ENCODE measurements at places on chromosomes 1 and 21.

GRCh38 chr1:50027794-50028193, 4.0 kb upstream of the AGBL4 start:
- DNase-seq, result no peak

DNA sequence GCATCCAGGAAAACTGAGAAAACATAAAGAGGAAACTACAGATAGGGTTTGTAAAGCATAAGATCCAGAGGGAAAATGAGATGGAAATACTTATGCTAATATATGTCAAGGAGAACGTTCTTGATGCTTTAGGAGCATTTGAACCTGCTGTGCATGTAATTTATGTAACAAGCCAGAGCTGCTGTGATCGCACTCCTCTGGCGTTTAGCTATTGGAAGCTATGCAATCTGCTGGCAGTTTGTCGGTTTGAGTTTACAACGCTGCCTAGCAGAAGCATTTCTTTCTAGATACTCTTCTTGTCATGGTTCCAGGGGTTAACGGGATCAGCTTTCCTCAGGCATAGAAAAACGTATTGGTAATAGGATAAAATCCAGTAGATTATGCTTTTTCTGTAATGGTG, 182.7 kb downstream of the KCNH1 start:
- DNase-seq, result no peak

- no peak for DNase-seq
These were observed 341.2 kb downstream of the NPHP4 start for GRCh38 chr1:5651027-5651410.

DNA sequence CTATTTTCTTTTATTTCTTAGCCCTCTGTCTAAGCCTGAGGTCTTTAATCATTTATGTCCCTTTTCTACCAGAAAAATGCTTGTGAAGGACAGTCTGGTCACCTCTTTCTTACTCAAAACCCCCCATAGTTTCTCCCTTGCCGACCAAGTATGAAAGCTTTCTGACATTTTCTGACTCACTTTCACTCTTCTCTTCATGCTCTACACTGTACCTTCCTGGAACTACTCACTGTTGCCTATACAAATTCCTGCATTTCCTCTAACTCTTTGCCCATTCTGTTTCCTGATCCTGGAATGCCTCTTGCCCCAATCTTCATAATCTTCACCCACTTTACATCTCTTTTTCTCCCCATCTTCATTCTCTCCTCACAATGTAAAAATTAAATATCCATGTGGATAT, 380.0 kb downstream of the HHIPL2 start:
- DNase-seq, result no peak

DNA sequence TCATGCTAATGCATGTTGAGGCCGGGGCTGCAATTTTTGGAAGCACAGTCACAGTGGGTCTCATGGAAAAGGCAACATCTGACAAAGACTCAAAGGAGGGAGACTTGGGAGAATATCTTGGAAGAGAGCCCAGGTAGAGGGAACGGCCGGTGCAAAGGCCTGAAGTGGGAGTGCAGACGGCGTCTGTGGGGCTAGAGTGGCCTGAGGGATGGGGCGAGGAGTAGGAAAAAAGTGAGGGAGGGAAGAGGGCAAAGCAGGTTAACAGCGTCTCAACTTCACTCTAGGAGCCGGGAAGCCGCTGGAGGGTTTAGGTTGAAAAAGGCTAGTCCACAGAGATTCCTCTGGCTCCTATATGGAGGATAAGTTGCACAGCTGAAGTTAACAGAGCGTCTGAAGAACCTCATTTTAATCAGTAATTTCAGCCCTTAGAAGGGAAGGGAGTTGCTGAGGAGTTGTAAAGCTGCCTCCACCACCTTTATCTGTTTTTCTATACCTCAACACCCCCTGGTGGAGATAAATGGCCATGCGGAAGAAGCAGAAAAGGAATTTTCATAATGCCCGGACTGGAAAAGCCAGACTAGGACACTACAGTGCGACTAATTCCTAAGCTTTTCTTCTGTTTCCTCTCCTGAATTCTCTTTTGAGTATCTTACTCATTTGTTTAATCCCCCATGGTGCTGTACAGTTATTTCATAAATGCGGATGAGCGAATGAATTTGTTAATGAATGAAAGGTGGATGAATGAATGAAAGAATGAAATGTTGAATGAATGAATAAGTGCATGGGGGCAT, 78.7 kb upstream of the ZNF281 start:
- DNase-seq, result peak; percentile 82

DNA sequence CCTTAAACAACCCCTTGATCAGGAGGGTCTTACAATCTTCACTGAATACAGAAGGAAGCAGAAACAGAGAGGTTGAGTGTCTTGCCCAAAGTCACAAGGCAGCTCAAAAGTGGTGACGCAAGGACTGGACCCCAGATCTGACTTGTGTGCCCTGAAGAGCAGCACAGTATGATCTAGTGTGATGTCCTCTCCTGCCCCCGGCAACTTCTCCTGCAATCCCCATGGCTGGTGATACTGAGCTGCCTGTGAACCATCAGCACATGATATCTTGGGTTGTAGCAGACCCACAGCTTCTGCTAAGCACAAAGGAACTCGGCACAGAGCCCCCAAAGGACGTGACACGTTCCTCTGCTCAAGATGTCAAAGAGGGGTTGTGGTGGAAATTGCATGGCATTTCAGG, 51.2 kb upstream of the EDN2 start:
- no peak for DNase-seq

GRCh38 chr1:116413414-116413813, 40.4 kb downstream of the ATP1A1 start:
- DNase-seq, result no peak

- no peak for DNase-seq
These were observed 25.3 kb downstream of the F13B start for GRCh38 chr1:197041486-197042353.

DNA sequence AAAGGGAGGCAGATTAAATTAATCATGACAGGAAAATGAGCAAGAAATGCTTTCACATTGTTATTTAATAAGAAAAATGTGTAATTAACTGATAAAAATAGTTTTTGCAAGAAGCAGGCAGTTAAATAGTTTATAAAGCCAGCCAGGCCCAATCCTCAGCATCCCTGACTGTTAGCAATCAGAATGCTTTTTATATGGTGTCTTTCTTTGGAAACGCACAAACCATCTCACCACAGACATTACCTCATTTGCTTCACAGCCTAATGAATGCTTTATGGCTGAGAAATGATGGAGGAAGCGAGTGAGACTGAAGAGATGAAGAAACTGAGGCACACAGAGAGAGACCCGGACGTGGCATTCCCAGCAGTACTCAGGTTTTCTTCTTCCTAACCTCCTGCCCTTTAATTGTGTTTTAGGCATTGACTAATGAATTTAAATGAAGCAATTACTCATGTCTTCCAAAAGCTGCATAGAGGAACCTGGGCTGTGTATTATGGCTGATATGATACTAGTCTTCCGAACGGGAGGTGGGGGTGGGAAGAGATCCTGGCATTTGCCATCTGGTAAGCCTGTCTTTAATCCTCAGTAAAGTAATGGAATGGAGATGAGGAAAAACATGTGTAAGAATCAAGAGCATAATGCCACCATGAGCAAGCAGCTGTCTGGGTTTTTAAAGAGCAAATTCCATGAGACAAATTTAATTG, 116.1 kb upstream of the LMO4 start:
- no peak for DNase-seq

DNA sequence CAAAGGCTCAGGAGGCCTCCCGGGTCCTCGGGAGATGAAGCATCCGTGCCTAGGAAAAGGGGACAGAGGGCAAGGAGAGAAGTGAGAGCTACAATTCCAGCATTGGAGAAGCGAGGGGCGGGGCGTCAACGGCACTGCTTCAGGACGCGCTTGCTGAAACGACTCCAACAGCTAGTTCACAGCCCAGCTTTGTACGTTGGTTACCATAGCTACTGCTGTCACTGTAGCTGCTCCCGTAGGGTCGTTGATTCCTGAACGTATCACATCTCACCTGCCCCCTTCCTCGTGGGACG, 63.1 kb downstream of the TOR1AIP2 start:
- no peak for DNase-seq

- DNase-seq, result peak; percentile 86
These were observed 27.7 kb downstream of the TEX35 start for GRCh38 chr1:178540646-178541045.

All from iris pigment epithelial cell (primary cell).